Immature natural killer cell (primary cell): ENCODE measurements at places on chromosomes 4 and X. TPM values are rescaled to one million over a fixed set of nuclear protein-coding genes. Genes with fewer than 3 reads are reported as not detected.

- no peaks in the 10 kb centered on the region for H3K36me3 ChIP-seq
- no peak overlapping the region for H3K27ac ChIP-seq
- no peaks in the 10 kb centered on the region for H3K27me3 ChIP-seq
- peak overlapping the region; percentile 62 for H3K4me3 ChIP-seq
- peak; percentile 4 for DNase-seq
- H3K4me1 ChIP-seq, result peaks cover 34% of the 10 kb centered on the region
Observed at GRCh38 chrX:71053217-71053621, 14.9 kb downstream of the SNX12 start.

- DNase-seq, result peak; percentile 84
- no peak overlapping the region for H3K4me3 ChIP-seq
- no peaks in the 10 kb centered on the region for H3K36me3 ChIP-seq
- H3K27ac ChIP-seq, result no peak overlapping the region
- H3K4me1 ChIP-seq, result peaks cover 50% of the 10 kb centered on the region
Observed at GRCh38 chrX:73851014-73852009, 288.3 kb downstream of the CHIC1 start.

DNA sequence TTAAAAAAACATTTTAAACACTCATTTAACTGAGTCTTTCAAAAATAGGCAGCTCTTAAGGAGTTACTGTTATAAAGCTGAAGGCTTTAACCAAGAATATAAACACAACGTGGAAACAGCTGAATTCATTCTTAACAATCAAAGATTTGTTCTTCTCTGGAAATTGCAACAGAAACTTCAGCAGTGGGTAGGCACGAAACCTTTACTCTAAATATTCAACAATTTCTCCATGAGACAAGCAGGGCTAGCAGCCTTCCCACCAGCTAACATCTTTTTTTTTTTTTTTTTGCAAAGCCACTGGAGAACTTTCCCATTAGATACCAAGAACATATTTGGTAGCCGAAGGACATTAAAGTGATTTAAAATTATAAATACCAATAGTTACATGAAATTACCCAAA lies 78.2 kb upstream of the PRSS48 start:
- no peak overlapping the region for H3K27ac ChIP-seq
- H3K4me1 ChIP-seq, result no peaks in the 10 kb centered on the region
- H3K4me3 ChIP-seq, result no peak overlapping the region
- H3K36me3 ChIP-seq, result no peaks in the 10 kb centered on the region
- peaks cover 2% of the 10 kb centered on the region for H3K27me3 ChIP-seq

DNA sequence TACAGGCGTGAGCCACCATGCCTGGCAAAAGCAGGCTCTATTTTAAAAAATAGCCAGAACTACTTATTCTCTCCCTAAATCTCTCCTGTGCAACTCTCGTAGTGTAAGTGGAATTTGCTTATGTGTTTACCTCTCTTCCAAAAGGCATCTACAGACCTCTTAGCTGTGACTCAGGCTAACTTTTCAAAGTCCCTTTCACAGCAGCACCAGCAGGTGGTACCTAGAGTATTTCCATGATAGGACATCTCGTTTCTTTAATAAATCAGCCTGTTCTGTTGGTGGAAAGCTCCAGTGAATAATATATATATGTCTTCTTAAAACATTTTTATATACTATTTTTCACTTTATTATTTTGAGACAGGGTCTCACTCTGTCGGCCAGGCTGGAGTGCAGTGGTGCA lies 89.0 kb downstream of the NSUN7 start:
- no peak overlapping the region for H3K4me3 ChIP-seq
- H3K4me1 ChIP-seq, result no peaks in the 10 kb centered on the region
- no peak for DNase-seq

GRCh38 chr4:38034986-38035882 lies 75.0 kb downstream of the PTTG2 start:
- H3K36me3 ChIP-seq, result peaks cover 13% of the 10 kb centered on the region
- H3K27me3 ChIP-seq, result peaks cover 1% of the 10 kb centered on the region
- no peak overlapping the region for H3K4me3 ChIP-seq
- H3K4me1 ChIP-seq, result no peaks in the 10 kb centered on the region
- no peak overlapping the region for H3K27ac ChIP-seq
- peak; percentile 48 for DNase-seq

The FRG2 gene
- not detected for polyA plus RNA-seq

The ABCG2 gene
- polyA plus RNA-seq, result 1.3 TPM

The ATP7A gene
- 11.6 TPM for polyA plus RNA-seq
